ENCODE measurements at places on chromosomes 7 and 10. TPM values are rescaled to one million over a fixed set of nuclear protein-coding genes. Genes with fewer than 3 reads are reported as not detected.

- H3K36me3 ChIP-seq, result no peaks in the 10 kb centered on the region
- H3K4me3 ChIP-seq, result no peak overlapping the region
- peak; percentile 90 for DNase-seq
- peak overlapping the region; percentile 62 for H3K27ac ChIP-seq
Measured at GRCh38 chr7:2490181-2490651, 14.0 kb upstream of the GRIFIN start.

DNA sequence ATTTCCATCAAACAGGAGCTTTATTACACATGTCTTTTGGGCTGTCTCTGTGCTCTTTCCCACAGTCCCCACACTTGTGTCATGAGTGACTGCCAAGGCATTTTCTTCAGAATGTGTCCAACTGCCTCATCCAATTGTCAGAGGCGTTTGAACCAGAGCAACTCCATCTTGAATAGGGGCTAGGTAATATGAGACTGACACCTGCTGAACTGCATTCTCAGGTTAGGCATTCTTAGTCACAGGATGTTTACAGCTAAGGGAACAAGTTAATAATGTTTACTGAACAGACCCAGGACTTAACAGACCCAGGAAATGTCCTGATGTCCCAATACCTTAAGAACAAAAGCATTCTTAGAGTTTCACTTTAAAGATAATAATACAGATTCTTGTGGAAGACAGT lies 595.5 kb downstream of the REEP3 start:
- no peak overlapping the region for H3K27ac ChIP-seq
- DNase-seq, result no peak
- H3K4me3 ChIP-seq, result no peak overlapping the region
- H3K36me3 ChIP-seq, result no peaks in the 10 kb centered on the region

DNA sequence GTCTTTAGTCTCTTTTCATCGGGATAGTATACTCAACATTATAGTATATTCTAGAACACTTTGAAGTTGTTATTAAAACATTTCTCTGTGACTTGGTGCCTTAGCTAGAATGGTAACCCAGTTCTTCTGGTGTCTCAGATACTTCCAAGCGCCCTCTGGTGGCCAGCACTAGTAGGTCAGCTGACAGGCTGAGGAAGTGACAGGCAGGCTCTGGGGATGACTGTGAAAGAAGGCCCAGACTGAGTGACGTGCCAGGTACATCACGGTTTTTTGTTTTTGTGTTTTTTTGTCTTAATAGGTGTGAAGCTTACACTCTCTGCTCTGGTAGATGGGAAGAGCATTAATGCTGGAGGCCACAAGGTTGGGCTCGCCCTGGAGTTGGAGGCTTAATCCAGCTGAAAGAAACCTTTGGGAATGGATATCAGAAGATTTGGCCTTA lies 5.1 kb downstream of the COMTD1 start:
- H3K36me3 ChIP-seq, result peaks cover 51% of the 10 kb centered on the region
- peak; percentile 87 for DNase-seq
- peaks cover 31% of the 10 kb centered on the region for H3K4me1 ChIP-seq
- H3K4me3 ChIP-seq, result no peak overlapping the region
- H3K27me3 ChIP-seq, result no peaks in the 10 kb centered on the region

DNA sequence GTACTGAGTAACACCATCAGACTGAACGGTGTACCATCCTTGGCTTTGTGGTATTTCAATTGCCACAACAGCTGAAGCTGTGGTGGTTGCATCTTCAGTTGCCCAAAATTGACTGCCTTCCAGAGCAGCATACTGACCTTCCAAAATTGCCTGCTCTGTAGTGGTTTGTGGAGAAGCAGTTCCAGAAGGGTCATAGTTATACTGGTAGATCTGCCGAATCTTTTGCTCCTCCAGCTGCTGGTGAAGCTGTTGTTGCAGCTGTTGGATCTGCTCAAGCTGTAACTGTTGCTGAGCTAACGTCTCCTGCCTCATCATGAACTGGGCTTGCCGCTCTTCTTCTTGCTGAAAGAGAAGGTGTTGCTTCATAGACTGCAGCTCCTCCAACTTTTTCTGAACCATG lies 212.2 kb downstream of the PCLO start:
- DNase-seq, result peak; percentile 3
- H3K27ac ChIP-seq, result no peak overlapping the region
- no peaks in the 10 kb centered on the region for H3K4me1 ChIP-seq
- no peaks in the 10 kb centered on the region for H3K27me3 ChIP-seq
- H3K36me3 ChIP-seq, result no peaks in the 10 kb centered on the region

The WNT16 gene
- 0.18 TPM for total RNA-seq

The AGBL3 gene
- 2.2 TPM for total RNA-seq

GRCh38 chr10:131230166-131230565 lies 81.4 kb downstream of the TCERG1L start:
- H3K4me3 ChIP-seq, result no peak overlapping the region
- peaks cover 5% of the 10 kb centered on the region for H3K27me3 ChIP-seq
- no peak overlapping the region for H3K27ac ChIP-seq
- no peak for DNase-seq

DNA sequence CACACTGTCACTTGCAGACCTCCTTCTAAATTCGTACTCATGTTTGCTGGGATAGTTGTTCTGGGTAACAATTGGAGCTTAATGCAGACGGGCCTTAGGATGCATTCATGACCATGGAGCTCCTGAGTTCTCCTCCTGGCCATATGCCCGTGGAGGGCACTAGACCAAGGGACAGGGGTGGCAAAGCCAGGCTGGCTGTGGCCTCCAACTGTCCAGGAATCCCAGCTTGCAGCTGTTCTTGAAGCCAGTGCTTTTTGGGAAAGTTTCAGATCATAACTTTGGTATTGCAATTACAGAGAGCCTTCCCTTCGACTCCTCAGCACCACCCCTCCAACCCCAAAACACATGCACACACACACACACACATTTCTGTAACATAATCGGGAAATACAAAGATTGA lies 30.6 kb downstream of the ANTXRL start:
- no peaks in the 10 kb centered on the region for H3K27me3 ChIP-seq
- peak; percentile 65 for DNase-seq
- no peaks in the 10 kb centered on the region for H3K36me3 ChIP-seq
- H3K4me3 ChIP-seq, result no peak overlapping the region

The MYL10 gene
- 14.8 TPM for total RNA-seq

The TMEM184A gene
- total RNA-seq, result 0.49 TPM

GRCh38 chr7:17130281-17131059 lies 168.0 kb upstream of the AHR start:
- DNase-seq, result no peak
- no peak overlapping the region for H3K27ac ChIP-seq
- no peaks in the 10 kb centered on the region for H3K27me3 ChIP-seq
- no peak overlapping the region for H3K4me3 ChIP-seq
- H3K36me3 ChIP-seq, result no peaks in the 10 kb centered on the region
- no peaks in the 10 kb centered on the region for H3K4me1 ChIP-seq

- H3K36me3 ChIP-seq, result peaks cover 16% of the 10 kb centered on the region
- H3K27ac ChIP-seq, result no peak overlapping the region
- no peaks in the 10 kb centered on the region for H3K27me3 ChIP-seq
- H3K4me1 ChIP-seq, result no peaks in the 10 kb centered on the region
Measured at GRCh38 chr10:58393317-58393716, 8.1 kb downstream of the TFAM start.

DNA sequence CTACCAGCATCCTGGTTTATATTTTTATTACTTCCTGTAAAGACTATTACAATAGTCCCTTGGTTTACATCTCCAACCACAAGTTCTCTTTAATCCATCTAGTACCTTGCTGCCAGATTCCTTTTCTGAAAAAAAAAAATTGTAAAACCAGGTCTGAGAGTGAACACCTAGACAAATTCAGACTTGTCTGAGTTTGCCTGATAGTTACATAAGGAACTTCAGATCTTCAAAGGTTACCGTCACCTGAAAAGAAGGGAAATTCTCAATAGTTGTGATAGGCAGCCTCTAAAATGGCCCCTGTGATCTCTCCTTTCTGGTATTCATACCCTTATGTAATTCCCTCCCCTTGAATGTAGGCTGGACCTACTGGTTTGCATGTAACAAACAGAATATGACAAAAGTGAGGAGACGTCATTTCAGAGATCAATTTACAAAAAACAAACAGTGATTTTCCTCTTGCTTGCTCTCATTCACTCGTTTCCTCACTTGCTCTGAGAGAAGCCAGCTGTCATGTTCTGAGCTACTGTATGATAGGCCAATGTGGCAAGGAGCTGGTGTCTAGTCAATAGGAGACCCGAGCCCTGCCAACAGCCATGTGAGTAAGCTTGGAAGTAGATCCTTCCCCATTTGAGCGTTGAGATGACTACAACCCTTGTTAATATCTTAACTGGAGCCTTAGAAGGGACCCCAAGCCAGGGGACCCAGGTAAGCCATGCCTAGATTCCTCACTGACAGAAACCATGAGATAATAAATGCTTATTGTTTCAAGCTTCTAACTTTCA lies 110.9 kb upstream of the LSM8 start:
- DNase-seq, result no peak
- H3K4me3 ChIP-seq, result no peak overlapping the region
- no peak overlapping the region for H3K27ac ChIP-seq
- no peaks in the 10 kb centered on the region for H3K27me3 ChIP-seq
- H3K36me3 ChIP-seq, result no peaks in the 10 kb centered on the region

DNA sequence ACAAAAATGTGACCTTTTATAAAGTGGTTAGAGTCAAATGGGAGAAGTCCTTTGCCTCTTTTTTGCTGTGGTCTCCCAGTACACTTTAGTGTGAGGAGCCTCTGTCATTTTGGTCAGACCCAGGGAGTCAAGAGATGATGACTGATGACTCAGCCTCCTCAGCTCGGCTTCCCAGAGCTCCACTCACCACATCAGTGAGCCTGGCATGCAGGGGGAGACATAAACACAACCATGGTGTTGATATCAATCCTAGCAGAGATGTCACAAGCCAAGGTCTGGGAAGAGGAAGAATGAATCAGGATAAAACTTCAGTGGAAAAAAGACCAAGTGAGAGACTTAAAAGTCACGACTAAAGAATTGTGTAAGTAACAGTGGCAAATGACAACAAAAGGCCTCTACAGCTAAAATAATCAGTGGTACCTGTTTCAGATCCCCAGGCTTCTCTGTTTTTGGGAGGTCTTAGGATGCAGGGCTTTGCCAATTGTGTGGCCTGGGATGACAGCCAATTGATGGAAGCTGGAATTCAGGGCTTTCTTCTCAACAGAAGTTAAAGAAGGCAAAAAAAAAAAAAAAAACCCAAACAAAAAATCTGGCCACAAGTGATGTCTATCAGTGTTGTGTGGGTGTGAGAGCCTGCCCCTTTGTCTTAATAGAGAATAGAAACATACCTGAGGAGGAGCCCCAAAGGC lies 50.2 kb downstream of the TFAM start:
- H3K4me1 ChIP-seq, result no peaks in the 10 kb centered on the region
- no peaks in the 10 kb centered on the region for H3K36me3 ChIP-seq
- H3K27ac ChIP-seq, result no peak overlapping the region

The FHIP2A gene
- total RNA-seq, result 14.1 TPM

DNA sequence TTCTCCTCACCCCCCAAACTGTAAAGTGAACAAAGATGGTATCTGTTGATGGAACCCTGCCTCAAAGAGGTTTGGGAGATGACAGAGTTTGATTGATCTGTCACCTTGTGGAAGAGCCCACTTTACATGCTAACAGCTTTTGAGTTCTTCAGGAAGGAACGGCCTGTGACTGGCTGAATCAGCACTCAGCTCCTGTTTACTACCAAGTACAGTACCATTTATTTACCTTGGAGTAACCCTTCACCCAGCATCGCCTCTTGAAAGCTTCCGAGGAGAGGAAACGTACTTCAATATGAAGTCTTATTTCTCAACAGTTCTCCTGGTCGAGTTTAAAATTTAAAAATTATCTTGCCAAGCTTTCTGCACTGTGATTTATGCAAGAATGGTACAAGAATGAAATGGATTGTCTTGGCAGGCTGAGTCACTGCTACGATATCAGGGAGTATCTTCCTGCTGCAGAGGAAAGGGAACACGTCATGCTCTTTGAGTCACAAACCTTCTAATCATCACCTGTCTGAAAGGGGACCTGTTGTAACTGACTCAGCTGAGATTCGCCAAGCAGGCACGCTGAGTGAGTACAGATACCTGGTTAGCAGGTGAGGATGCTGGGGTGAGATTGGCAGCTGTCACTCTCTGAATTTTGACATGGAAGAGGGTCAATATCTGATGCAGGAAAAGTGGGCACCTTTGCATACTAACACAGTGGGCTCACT lies 30.1 kb downstream of the KLF6 start:
- peaks cover 17% of the 10 kb centered on the region for H3K4me1 ChIP-seq
- no peaks in the 10 kb centered on the region for H3K27me3 ChIP-seq
- DNase-seq, result no peak
- H3K27ac ChIP-seq, result no peak overlapping the region
- H3K4me3 ChIP-seq, result no peak overlapping the region

- H3K4me1 ChIP-seq, result peaks cover 22% of the 10 kb centered on the region
- H3K4me3 ChIP-seq, result no peak overlapping the region
- H3K36me3 ChIP-seq, result peaks cover 50% of the 10 kb centered on the region
- H3K27ac ChIP-seq, result no peak overlapping the region
- H3K27me3 ChIP-seq, result no peaks in the 10 kb centered on the region
Measured at GRCh38 chr10:119449760-119450461, 92.6 kb downstream of the RGS10 start.

DNA sequence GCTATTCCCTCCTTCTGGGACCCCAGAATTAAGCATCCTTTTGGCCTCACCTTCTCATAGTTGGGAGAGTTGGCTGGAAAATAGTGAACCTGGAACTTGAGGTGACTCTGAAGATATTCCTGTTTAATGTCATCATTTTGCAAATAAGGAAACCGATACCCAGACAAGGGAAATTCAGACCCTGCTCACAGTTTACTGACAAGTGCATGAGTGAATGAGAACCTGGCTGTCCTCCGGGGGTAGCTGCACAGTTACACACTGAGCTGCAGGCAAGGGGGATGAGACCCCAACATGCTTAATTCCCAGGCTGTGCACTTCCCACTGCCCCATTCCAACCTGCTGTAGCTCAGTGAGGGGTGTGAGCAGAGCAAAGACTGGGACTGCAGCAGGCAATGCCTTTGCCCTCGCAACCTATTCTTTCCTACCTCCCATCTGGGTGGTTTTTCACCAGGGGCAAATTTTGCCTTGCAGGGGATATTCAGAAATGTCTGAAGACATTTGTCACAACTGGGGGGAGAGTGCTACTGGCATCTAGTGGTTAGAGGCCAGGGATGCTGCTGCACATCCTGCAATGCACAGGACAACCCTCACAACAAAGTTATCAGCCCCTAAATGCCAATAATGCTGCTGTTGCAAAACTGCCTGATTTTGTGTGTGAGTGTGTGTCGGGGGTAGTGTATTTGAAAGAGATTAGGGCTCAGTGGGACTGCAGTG lies 136.2 kb downstream of the SORCS3 start:
- no peak overlapping the region for H3K4me3 ChIP-seq
- DNase-seq, result no peak
- H3K4me1 ChIP-seq, result no peaks in the 10 kb centered on the region
- no peaks in the 10 kb centered on the region for H3K27me3 ChIP-seq
- H3K27ac ChIP-seq, result no peak overlapping the region

The ACBD7 gene
- 1.6 TPM for total RNA-seq

DNA sequence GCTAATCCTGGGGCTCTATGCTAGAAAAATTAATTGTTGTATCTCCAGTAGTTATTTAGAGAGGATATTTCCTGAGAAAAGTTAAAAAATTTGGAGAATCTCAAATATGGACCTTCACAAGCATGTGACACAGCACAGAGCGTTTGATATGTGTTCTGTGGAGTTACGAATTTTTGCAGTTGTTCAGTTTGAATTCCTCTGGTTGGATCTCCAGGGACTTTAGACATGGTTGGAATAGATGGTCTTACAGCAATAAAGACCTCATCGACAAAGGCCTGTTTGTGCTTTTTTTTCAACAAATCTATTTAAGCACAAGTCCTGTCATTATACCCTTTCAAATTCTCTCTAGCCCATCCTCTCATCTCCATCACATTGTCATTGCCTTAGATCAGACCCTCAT lies 138.0 kb downstream of the TES start:
- DNase-seq, result peak; percentile 36
- H3K27me3 ChIP-seq, result no peaks in the 10 kb centered on the region
- no peak overlapping the region for H3K27ac ChIP-seq
- peaks cover 9% of the 10 kb centered on the region for H3K4me1 ChIP-seq
- no peak overlapping the region for H3K4me3 ChIP-seq

The PCLO gene
- total RNA-seq, result 0.27 TPM

Measured in muscle of leg (tissue), 16 donors.